H1 (cell line): ENCODE measurements at places on chromosomes 11 and 22.
A peak's percentile ranks its signal among the peaks of the same experiment; 100 is the strongest.

GRCh38 chr11:12902791-12903486 is 106.2 kb upstream of the RASSF10 start:
- no peak for DNase-seq

- no peak for DNase-seq
These were observed 68.7 kb upstream of the NECTIN1 start for GRCh38 chr11:119797736-119798135.

DNA sequence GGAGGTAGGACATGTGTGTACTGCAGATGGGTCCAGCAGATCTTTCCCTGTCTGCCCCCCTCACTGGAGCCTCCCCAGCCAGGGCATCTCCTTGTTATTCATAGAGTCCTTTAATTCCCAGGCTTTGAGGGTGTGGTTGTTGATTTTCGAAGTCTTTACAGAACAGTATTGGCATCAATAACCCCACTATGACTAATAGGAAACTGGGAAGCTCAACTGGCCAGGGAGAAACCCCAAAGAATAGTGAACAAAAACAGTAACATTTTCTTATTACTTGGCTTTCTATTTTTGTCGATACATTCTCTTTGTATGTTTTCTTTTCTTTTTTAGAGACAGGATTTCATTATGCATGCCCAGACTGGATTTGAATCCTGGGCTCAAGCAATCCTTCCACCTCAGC is 57.9 kb downstream of the NF2 start:
- DNase-seq: no peak

DNA sequence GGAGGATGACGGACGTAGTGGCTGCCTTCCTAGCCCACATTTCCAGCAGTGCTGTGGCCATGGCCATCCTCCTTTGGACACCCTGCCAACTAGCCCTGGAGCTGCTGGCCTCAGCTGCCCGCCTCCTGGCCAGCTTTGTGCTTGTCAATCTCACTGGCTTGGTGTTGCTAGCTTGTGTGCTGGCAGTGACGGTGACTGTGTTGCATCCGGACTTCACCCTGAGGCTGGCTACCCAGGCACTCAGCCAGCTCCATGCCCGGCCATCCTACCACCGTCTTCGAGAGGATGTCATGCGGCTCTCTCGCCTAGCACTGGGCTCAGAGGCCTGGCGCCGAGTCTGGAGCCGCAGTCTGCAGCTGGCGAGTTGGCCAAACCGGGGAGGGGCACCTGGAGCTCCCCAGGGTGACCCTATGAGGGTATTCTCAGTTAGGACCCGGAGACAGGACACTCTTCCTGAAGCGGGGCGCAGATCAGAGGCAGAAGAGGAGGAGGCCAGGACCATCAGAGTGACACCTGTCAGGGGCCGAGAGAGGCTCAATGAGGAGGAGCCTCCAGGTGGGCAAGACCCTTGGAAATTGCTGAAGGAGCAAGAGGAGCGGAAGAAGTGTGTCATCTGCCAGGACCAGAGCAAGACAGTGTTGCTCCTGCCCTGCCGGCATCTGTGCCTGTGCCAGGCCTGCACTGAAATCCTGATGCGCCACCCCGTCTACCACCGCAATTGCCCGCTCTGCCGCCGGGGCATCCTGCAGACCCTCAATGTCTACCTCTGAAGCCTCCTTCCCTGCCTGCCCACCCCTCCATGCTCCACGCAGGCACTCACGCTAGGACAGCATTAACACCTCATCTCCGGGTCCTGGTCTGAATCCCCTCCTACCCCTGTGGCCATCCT is 1.6 kb downstream of the RNF26 start:
- no peak for DNase-seq

DNA sequence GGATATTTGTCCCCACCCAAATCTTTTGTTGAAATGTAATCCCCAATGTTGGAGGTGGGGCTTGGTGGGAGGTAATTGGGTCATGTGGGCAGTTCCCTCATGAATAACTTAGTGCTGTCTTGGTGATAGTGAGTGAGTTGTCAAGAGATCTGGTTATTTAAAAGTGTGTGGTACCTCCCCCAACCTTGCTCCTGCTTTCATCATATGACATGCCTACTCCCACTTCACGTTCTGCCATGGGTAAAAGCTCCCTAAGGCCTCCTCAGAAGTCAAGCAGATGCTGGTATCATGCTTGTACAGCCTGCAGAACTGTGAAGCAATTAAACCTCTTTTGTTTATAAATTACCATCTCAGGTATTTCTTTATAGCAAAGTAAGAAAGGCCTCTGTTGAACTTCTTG is 30.6 kb downstream of the AAMDC start:
- DNase-seq: no peak

DNA sequence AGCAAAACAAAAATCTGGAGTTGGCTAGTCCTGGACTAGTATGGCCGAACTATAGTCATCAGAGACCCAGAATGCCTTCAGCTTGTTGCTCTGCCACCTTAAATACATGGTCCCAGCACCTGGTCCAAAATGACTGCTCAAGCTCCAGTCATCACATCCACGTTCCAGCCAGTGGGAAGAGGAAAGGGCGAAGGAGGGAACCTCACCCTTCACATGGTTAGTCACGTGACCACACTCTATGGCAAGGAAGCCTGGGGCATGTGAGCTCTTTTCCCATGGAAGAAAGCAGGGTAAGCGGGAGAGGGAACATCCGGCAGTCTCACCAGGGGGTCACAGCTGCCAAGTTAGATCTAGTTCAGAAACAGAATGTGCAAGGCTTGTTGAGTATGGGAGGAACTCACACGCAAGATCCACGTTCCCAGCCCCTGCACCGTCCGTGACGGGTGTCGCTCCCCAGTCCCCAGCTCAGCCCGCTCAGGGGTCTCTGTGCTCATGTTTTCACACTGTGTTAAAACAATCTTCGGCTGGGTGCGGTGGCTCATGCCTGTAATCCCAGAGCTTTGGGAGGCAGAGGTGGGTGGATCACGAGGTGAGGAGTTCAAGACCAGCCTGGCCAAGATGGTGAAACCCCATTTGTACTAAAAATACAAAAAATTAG is 1.9 kb upstream of the ANO9 start:
- DNase-seq: no peak

GRCh38 chr11:68468217-68468828 is 7.8 kb downstream of the PPP6R3 start:
- DNase-seq: no peak

- DNase-seq: peak; percentile 64
These were observed 12.5 kb upstream of the CSF2RB start for GRCh38 chr22:36900880-36901279.

GRCh38 chr11:44992774-44993173 is 42.1 kb upstream of the TP53I11 start:
- no peak for DNase-seq

DNA sequence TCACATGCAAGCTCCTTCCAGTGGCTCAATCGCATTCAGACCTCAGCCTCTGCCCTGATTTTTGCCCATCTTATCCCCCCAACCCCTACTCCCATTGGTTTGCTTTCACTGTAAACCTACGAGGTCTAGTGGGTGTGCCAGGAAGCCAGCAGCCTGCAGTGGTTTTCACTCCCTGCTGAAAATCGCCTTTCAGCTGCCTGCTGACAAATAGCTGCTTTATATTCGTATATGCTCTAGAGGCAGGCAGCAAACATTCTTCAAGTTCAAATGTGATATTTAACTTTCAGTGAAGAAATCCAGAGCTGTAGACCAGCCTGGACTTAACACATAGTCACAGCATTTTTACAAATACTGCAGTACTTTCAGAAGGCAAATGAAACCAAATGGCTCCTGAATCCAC is 92.8 kb upstream of the APOA1 start:
- no peak for DNase-seq

DNA sequence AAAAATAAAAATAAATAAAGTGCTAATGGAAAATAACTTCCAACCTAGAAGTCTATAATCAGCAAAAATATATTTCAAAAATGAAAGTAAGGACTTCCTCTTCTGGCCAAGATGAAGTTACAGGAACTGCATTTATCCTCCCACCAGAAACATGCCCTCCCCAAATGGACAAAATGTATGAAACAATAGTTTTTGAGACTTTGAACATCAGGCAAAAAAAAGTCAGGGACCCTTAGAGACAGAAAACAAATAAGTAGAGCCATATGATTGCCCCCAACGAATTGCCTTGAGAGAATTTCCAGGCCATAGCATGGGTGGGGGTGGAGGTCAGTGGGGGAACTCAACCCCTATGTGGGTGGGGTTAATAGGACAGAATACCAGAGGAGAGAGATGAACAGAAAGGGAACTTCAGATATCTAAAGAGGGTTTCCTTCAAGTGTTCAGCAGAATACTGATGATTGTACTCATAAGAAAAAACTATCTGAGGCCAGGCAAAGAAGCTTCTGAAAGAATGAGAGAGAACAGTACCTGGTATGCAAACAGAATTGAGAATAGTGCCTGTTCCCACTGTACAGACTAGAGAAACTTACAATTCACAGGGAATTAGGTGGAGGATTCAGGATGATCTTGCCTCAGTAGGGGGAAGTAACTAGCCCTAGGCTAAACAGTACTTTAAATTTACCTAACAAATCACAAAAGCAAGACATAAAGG is 26.6 kb upstream of the IL10RA start:
- DNase-seq: no peak

- no peak for DNase-seq
These were observed 45.2 kb upstream of the ADSL start for GRCh38 chr22:40300884-40301672.

DNA sequence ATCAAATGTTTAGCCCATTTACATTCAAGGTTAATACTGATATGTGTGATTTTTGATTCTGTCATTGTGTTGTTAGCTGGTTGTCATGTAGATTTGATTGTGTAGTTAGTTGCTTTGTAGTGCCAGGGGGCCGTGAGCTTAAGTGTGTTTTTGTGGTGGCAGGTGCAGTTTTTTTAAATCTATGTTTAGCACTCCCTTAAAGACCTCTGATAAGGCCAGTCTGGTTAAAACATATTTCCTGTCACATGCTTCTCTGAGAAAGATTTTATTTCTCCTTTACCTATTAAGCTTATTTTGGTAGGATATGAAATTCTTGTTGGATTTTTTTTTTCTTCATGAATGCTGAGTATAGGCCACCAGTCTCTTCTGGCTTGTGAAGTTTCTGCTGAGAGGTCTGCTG is 540.6 kb downstream of the LUZP2 start:
- DNase-seq: no peak

- DNase-seq: no peak
These were observed 96.4 kb downstream of the PRMT3 start for GRCh38 chr11:20483931-20484330.
